ENCODE measurements at places on chromosomes 1 and 21. TPM values are rescaled to one million over a fixed set of nuclear protein-coding genes. Genes with fewer than 3 reads are reported as not detected.

RNU1-3 gene
- 6,072 TPM for total RNA-seq

ERG gene
- 17.3 TPM for total RNA-seq

THEM5 gene
- not detected for total RNA-seq

CFHR1 gene
- not detected for total RNA-seq

FCGR1A gene
- total RNA-seq, result 1.2 TPM

WNT3A gene
- not detected for total RNA-seq

NR0B2 gene
- total RNA-seq, result 7.2 TPM

GPR161 gene
- 2.8 TPM for total RNA-seq

DNA sequence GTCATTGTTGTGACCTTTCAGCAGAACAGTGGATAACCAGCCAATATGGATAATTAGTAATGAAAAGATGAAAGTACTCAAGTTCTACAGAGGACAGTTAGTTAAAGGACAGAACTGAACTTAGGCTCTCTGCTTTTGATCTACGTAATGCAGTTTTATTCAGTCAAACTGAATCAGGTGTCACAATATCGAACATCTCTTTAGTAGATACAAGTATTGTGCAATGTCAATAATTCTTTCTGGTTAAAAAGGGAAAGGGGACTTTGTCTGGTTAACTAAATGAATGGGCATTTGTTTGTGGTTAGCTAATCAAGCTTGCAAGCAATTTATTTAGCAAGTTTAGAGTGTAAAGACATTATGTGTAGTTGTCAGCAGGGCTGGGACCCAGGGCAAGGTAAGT is 562.2 kb upstream of the PTBP2 start:
- DNase-seq, result no peak

- no peak for DNase-seq
These were observed 83.9 kb downstream of the NOS1AP start for GRCh38 chr1:162153374-162153773.

GRCh38 chr1:23616292-23616824 is 57.1 kb upstream of the ID3 start:
- DNase-seq, result no peak

DNA sequence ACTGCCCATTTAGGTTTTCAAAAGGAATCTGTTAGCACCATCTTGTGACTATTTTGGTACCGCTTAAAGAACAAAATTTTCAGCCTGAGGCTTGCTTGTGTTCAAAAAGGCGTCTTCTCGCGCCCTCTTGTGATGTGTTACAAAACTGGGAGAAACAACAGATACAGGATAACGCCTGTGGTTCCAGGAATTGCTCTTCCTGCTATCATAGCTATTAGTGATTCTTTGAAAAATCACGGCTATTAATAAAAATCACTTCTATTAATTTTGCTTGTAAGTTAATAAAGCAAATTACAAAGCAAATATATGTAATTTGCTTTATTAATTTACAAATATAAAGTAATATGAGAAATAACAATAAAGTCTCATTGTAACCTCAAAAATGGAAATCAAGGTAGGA is 82.2 kb upstream of the ABCD3 start:
- DNase-seq, result no peak

DNA sequence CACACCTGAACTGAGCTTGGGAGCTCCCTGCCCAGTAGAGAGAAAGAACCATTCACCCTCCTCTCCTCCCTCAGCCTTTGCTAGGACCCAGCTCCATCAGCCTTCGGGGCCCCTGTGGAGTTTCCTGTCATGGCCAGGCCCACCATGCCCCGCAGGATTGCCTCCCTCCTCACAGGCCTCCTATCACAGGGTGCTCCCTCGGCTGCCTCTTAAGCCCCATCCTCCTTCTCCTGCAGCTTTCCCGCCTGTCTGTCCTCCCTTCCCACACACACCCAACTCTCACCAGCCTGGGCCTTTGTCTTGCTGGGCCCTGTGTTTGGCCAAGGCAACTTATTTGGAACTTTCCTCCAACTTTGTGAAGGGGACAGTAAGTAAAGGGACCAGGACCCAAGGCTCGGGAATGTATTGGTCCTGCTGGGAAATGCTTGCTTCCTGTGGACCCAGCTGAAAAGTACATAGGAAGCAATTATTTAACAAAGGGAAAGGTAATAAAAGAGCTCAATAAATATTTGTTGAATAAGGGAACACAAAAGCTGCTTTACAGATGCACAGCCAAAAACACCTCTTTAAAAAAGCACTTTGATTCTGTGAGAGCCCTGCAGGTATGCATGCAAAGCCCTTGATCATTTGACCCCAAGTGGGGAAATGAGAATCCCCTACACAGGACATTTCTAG is 31.6 kb upstream of the TENT5C start:
- DNase-seq, result no peak

GRCh38 chr1:2318314-2319278 is 72.8 kb downstream of the MORN1 start:
- no peak for DNase-seq

GRCh38 chr1:16151196-16151994 is 4.5 kb downstream of the EPHA2 start:
- DNase-seq, result no peak

GRCh38 chr1:179871940-179872339 is 5.7 kb downstream of the TOR1AIP2 start:
- DNase-seq, result no peak

GRCh38 chr1:75097654-75098053 is 36.5 kb upstream of the LHX8 start:
- no peak for DNase-seq

DNA sequence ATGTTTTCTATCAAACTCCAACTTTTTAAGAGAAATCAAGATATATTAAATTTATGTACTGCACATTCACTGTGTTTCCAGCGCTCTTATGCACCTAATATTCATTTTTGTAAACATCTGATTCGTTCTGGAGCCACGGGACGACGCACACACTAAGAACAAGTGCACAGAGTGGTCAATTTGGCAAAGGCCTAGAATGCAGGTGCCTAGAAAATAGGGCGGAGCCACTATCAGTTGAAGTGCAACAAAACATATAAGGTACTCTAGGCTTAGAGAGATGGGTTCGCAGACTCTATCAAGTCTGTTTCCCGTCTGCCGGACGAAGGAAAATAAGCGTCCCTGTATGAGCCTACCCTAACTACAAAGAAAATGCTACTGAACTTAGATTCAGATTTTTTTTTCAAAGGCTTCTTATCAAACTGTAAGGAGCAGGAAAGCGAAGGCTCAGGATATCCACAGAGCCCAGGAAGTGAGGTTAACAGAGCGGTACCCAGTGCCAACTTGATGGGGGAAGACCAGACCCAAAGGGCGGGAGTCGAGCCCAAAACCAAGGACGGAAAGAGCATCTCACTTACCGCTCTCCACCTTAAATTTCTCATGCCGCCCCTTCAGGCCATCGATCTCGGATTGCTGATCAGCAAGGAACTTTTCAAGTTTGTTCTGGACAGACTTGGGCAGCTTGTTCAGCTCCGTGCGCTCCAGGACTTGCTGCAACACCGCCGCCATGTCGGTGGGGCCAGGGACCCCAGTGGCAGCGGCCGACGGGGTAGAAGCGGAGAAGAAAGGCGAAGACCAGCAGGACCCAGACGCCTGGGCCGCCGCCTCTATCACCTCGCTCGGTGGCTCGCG is 526 bp downstream of the TPR start:
- peak; percentile 23 for DNase-seq

DNA sequence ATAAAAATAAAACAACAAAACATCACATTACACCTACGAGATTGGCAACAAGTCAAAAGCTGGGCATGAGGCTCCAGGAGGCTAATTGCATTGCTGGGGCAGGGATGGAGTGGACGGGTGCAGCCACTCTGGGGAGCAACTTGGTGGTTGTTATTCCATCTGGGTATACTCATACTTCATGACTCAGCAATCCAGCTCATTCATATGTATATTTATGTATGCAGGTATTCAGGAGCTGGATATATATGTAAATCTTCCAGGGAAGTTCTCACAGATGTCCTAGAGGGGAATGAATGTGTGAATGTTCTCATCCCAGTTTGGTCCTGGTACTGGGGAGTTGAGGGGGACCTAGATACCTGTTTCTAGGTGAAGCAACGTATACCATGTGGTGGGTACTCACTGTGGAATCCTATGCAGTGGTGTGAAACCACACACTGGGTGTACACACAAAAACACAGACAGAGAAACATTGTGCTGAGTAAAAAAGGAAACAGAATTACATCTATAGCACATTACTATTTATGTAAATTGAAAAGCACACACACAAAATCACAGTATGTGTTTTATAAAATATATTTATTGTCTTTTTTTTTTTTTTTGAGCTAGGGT is 79.7 kb upstream of the RAB4A start:
- no peak for DNase-seq

DNA sequence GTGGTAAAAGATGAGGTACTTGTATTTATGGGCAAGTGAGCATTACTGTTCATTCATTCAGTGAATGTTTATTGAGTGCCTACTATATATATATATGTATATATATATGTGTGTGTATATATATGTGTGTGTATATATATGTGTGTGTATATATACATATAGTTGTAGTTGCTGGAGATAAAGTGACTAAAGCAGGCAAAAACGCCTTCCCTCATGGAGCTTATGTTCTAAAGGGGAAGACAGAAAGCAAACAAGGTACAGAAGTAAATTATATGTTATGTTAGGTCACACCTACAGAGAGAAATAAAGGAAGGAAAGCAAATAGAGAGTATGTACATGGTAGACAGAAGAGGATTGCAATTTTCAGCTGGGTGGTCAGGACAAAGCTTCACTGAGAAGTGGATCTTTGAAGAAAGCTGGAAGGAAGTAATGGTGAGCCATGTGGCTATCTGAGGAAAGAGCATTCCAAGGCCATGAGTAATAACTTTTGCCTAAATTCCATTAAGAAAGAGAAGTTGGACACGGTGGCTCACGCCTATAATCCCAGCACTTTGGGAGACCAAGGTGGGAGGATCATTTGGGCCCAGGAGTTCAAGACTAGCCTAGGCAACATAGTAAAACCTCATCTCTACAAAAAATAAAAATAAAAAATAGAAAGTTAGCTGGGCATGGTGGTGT is 33.5 kb upstream of the KLF17 start:
- DNase-seq, result no peak

Measured in left ventricle myocardium inferior (tissue), 1 donor.